NCI-H82 (cell line): ENCODE measurements at places on chromosomes 1 and 21.

- DNase-seq: no peak
These were observed 12.9 kb downstream of the GBP2 start for GRCh38 chr1:89112871-89113613.

GRCh38 chr21:32424191-32424535 is 11.7 kb downstream of the EVA1C start:
- DNase-seq: no peak

- peak; percentile 56 for DNase-seq
These were observed 171.4 kb downstream of the CAMTA1 start for GRCh38 chr1:6956488-6957159.

DNA sequence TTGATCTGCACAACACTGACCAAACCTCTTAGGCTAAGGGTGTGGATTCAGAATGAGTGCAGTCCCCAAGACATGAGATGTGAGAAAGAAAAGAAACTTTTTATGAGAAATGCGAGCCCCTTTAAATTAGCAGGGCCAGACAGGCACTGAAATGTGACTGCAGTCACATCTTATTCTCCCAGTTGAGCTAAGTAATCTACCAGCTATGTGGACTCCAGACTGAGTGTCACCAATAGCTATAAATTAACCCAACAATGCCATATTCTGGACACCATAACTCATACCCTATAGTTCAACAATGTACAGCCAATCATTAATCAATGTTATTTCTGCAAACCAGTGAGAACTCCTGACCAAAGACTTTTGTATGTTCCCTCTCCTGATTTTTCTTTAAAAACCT is 153.2 kb downstream of the COQ8A start:
- DNase-seq: no peak

DNA sequence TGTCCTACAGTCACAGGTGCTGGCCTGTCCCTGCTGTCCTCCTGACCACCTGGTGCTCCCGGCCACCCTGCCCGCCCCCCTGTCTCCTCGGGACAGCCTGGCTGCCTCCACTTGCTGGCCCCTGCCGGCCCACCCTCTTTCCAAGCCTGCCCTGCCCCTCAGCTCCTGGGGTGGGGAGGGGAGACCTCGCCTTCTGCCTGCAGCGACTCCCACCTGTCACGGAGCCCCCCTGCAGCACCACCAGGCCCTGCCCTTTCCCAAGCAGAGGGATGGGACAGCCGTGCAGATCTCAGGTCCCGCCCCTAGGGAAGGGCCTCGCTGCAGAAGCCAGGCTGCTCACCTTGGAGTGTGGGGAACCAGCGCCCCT is 7.5 kb downstream of the LRRC3 start:
- DNase-seq: no peak

GRCh38 chr1:25854554-25854953 is 4.7 kb downstream of the AUNIP start:
- no peak for DNase-seq

DNA sequence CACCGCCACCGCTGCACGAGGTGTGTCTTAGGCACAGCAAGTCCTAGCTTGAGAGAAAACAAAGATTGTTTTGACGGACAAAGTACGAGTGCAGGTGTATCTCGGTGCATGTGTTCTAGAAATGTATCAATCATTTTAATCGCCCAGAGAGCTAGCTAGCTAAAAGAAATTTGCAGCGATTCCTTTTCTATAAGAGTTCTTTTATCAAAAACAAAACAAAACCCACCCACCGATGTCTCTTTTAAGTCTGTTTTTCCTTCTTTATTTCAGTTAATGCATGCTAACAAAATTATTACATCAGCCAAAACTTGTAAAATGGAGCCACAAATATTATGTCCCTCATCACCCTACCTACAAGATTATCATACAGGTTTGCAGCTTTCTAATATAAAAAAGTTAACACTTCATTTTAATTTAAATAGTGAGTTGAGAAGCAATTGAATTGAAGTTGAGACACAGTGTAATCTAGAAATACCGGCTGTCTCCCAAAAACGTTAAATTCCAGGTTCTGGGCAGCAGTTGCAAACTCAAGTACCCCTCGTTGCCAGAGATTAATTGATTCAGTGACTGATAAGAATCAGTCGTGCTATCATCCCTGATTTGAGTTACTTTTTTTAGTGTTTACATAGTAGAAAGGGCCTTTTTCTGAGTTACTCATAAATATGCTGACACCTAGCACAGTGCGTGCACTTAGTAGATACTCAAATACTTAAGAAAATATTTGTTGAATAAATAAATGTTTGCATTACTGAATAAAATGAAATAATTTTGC is 1.5 kb upstream of the SYDE2 start:
- DNase-seq: no peak

- peak; percentile 34 for DNase-seq
These were observed 25.7 kb downstream of the LDLRAD1 start for GRCh38 chr1:53992085-53992874.

GRCh38 chr1:20262810-20263534 is 27.7 kb upstream of the VWA5B1 start:
- DNase-seq: no peak

DNA sequence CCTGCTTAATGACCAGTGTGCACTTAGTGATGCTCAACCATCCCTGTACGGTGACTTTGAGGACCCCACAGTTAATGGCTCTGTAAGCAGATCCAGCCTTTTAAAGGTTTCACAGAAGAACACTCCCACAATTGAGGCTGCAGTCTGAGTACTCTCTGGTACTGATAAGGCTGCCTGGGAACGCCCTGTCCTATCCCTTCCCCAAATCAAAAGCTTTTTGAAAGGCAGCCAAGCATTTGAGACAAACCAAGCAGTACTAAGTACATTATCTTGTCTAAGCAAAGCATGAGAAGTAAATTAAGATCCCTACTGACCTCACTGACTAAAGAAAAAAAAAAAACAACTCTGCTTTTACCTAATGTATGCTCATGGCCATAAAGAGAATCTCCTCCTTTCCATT is 60.7 kb downstream of the SH3GLB1 start:
- DNase-seq: peak; percentile 35

DNA sequence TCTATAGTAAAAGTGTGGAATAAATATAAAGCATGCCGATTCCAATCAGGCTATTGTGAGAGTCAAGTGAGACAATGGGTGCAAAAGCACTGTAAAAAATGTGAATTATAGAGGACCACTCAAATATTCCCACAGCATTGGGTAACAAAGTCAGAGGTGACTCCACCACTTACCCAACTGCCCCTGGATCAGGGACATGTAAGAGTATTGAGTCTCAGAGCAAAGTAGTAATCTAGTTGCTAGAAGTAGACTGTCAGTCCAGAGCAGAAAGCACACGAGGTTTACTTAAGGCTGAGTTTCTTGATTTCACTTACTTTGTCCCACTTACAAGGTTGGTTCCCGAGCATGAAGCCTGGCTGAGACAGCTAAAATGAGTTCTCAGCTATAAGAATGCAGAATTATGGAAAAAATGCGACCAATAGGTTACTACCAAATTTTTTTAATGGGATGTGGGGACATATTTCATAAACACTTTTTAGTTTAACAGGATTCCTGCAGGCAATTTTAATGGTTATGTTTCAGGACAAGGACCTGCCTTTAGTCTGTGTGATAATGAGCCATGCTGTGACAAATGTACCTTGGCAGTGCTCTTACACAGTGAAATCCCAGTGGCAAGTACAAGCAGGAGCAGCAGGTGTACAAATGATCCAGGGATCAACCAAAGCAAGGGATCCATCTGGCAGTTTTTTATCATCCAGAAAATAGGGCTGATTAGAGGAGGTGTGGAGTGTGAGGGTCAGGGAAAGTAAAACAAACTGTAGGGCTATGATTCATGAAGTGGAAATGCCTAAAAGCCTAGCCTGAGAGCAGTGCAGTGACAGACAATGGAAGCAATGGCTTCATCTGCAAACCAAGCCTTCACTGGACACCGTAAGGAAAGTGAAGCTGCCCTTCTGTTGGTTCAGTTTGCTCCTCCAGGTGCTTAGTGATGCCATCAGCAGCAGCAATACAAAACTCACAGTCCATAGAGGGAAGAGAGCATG is 156.2 kb upstream of the SPAG17 start:
- DNase-seq: peak; percentile 66

GRCh38 chr1:24914226-24915069 is 15.6 kb downstream of the RUNX3 start:
- no peak for DNase-seq

DNA sequence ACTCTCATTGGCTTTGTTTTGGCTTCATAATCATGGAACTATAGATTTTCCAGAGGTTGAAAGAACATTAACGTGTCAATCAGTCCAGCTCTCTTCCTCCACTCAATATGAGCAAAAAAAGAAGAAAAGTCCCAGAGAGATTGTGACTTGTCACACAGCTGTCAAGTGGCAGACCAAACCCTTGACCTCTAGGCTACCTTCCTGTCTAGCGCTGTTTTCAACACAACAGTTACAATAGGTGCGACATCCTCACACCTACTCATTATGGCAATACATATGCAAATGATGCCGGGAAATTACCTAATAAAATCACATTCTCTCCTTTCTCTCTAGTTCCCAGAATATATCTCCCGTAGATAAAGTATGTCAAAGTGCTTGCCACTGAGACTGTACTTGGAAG is 1.1 kb downstream of the WARS2 start:
- peak; percentile 35 for DNase-seq

DNA sequence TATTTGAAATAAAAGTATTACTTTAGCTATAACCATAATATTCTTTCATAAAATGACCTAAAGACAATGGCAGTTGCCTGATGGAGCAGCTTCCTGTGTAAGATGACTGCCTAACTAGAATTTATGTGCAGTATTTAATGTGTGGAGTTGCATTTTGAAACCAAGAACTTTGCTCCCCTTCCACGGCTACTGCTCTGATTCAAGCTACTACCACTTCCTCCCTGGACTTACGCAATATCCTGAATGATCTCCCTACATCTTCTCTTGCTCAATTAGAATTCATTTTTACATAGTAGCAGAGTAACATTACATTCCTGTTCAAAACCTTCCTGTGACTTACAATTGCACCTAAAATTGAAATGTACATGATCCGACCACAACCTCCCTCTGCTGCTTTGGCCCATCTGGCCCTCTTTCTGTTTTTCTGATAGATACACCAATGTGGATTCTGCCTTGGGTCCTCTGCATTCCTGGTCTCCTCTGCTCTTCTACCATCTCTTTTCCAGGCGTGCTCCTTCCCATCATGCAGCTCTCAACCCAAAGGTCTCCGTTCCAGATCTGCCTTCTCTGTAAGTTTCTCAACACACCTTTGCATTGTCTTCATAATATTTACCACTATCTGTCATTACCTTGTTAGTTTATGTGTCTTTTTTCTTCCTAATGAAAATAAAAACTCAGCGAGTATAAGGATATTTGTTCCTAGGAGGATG is 47.4 kb upstream of the USP25 start:
- no peak for DNase-seq

DNA sequence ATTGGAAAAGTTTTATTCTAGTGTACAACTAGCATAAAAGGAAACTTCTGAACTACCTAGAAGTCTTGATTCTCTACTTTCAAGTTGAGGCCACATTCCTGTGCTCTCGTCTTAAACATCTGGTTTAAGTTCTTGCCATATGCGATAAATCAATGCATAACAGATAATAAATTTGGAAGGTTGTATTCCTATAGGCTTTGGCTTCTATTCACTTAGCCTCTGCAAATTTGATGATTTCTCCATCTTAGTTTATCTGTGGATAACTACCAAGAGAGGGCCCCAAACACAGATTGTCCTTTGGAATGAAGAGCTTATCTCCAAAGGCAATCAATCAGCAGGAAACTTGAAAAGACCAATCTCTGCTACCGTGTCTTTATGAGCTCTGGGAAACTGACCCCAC is 11.7 kb upstream of the RNF2 start:
- peak; percentile 21 for DNase-seq

DNA sequence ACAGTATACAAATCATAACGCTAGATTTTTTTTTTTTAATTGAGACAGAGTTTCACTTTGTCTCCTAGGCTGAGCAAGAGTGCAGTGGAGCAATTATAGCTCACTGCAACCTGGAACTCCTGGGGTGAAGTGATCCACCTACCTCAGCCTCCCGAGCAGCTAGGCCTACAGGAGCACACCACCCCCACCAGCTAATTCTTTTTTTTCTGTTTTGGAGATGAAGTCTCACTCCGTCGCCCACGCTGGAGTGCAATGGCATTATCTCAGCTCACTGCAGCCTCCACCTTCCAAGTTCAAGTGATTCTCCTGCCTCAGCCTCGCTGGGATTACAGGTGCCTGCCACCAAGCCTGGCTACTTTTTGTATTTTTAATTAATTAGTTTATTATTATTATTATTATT is 21.3 kb downstream of the NPR1 start:
- DNase-seq: no peak

GRCh38 chr1:191963286-191963685 is 195.0 kb upstream of the RGS18 start:
- DNase-seq: no peak

DNA sequence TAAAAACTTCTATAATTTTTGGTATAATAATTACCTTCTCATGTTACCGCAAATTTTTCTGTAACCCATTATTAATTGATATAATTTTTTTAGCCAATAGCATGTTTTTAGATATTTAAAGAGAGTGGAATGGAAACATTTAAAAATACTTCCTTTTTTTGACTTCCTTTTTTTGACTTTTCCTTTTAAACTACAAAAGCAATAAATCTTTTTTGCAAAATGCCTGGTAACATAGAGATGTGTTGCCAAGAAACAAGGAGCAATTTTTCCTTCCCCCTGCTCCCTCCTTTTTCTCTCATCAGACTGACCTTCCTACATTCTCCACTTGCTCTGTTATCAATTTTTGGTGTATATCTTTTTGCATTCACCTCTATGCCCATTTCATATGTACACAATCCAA is 666.2 kb downstream of the ADGRL2 start:
- DNase-seq: no peak

GRCh38 chr1:119712342-119713038 is 756 bp downstream of the PHGDH start:
- DNase-seq: peak; percentile 94

DNA sequence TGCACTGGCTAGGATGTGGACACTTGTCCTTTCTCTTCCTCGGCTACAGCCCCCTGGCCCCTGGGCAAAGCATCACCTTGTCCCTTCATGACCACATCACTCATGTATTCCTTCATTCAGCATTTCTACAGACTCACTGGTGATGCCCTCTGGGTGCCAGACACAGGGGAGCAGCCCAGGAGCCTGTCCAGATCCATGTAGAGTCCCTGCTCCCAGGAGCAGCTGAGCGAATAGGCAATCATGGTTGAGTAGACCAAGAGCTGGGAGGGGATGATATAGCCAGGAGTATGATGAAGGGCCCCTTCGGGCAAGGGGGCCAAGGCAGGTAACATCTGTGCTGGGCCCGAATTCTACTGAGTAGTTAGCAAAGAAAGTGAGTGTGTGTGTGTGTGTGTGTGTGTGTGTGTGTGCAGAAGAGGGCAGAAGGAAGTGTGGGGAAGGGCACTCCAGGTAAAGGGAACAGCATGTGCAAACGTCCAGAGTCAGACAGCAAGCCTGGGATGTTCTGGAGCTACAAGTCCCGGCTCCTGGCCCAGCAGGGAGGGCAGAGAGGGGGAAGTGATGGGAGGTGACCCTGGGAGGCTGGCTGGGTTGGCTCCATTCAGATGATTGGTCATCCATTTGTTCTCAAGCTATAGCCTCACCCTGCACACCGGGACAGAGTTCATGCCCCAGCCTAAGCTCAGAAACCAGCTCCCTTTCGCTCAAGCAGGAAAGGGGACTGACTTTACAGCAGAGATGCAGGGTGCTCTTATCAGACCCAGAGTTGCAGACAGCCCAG is 21.0 kb upstream of the PIK3CD start:
- no peak for DNase-seq
